NB4 (cell line): ENCODE measurements at places on chromosomes 1 and 21.

GRCh38 chr1:225709101-225709500 is 56.2 kb upstream of the ENAH start:
- DNase-seq, result no peak

DNA sequence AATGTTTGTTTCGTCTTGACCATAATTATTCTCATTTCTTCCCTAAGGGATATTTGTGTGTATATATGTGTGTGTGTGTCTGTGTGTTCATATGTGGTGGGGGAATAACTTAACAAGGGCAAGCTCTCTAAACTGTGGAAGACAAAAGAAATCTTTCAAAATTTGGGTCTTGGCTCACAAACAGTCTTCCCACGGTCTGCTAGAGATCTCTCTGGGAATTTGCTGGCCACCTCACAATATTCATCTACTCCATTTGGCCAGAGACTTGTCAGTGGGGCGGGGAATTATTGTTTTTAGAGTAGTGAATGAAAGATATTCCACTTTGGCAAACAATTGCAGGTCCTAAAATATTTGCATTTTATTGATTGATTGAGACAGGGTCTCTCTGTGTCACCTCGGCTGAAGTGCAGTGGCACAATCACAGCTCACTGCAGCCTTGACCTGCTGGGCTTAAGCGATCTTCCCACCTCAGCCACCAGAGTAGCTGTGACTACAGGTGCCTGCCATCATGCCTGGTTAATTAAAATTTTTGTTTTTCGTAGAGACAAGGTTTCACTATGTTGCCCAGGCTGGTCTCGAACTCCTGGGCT is 8.0 kb upstream of the EIF2B3 start:
- DNase-seq, result no peak

- no peak for DNase-seq
Observed at GRCh38 chr1:54246116-54246721, 46.3 kb downstream of the MRPL37 start.

- no peak for DNase-seq
Observed at GRCh38 chr1:216528816-216529215, 105.6 kb upstream of the USH2A start.

DNA sequence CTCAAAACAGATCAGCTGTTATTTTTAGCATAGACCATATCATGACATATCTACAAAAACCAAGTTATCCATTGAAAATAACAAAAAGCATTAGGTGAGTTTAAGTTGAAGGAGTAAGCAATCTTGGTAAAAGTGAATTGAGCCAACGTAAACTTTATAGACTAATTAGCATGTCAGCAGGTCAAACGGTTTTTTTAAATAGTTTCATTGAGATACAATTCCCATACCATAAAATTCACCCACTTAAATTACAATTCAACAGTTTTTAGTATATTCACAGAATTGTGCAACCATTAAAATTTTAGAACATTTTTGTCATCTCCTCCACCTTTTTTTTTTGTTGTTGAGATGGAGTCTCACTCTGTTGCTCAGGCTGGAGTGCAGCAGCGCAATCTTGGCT is 92.1 kb downstream of the TGFBR3 start:
- no peak for DNase-seq
